GDM1 (cell line): ENCODE measurements at places on chromosomes 6 and 20.

- no peak for DNase-seq
These were observed 60.5 kb upstream of the ANKEF1 start for GRCh38 chr20:9974324-9974723.

- no peak for DNase-seq
These were observed 376.7 kb upstream of the CITED2 start for GRCh38 chr6:139751179-139751578.

DNA sequence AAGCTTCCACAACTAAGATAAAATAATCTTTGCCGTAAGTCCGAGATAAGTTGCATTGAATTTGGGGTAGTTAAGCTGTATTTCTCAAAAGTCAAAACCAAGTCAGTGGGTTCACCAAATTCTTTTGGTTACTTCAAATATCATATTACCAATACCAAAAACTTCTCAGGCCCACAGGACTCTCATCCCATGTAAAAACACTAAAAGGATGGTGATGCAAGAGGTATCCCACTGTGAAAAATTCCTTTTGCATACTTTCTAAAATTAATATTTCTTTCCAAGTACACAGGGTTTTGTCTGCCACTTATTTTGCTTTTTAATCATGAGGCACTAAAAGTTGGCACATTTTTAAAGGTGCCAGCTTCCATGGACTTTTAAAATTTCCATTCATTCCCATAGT lies 151.3 kb downstream of the GJA10 start:
- DNase-seq: no peak

GRCh38 chr6:78397499-78397898 lies 469.9 kb upstream of the IRAK1BP1 start:
- DNase-seq: no peak

GRCh38 chr6:163661272-163661671 lies 246.8 kb downstream of the QKI start:
- no peak for DNase-seq

- DNase-seq: no peak
These were observed 107.6 kb downstream of the VEGFA start for GRCh38 chr6:43877463-43878126.

GRCh38 chr6:46756469-46757213 lies 9.9 kb downstream of the ANKRD66 start:
- DNase-seq: no peak

DNA sequence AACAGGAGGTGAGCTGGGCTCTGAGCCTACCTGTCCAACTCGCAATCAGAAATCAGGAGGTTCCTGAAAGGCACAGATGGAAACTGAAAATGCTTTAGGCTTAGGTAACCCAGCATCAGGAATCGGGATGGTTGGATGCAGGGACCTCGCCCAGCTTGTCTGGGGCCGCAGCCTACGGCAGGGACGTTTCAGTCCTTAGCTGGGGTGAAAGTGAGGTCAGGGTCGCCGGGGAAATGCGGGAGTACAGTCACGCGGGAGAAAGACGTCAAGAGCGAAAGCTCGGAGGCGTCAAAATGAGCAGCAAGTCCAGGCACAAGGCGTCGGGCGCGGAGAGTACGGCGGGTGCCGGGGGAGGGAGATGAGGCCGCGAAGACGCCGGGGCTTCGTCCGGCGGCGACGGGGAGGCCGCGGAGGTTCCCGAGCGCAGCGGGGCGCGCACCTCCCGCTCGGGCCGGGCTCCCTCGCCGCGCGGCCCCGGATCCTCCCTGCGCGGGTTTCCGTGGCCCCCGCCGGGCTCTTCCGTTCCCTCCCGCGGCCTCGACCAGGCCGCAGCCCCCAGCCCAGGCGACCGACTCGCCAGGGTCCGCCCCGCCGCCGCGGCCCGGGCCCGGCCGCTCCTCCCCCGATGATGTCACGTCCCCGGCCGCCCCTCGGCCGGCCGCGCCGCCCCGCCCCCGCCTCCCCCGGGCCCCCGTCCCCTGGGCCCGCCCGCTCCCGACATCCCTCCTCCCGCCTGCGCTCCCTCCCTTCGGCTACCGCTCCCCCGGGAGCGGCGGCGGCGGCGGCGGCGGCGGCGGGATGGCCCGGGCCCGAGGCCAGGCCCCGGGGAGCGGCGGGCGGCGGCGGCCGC lies at the start of gene EBF4:
Gene EBF4 (plus strand): TSS at position 745 of the 850 bp plus-strand sequence. CDS start 866 bp downstream, outside the sequence.
- DNase-seq: no peak

- no peak for DNase-seq
These were observed 47.8 kb upstream of the NT5E start for GRCh38 chr6:85402071-85402470.

- DNase-seq: no peak
These were observed 436.7 kb upstream of the JAG1 start for GRCh38 chr20:11110535-11110934.

GRCh38 chr6:76703786-76704185 lies 631.3 kb upstream of the IMPG1 start:
- DNase-seq: no peak

- no peak for DNase-seq
These were observed 63.8 kb upstream of the FABP7 start for GRCh38 chr6:122715725-122716124.

GRCh38 chr6:91864911-91865310 lies 1278.0 kb upstream of the MAP3K7 start:
- DNase-seq: no peak

- DNase-seq: no peak
These were observed 27.1 kb upstream of the FAM83C start for GRCh38 chr20:35319192-35319870.

DNA sequence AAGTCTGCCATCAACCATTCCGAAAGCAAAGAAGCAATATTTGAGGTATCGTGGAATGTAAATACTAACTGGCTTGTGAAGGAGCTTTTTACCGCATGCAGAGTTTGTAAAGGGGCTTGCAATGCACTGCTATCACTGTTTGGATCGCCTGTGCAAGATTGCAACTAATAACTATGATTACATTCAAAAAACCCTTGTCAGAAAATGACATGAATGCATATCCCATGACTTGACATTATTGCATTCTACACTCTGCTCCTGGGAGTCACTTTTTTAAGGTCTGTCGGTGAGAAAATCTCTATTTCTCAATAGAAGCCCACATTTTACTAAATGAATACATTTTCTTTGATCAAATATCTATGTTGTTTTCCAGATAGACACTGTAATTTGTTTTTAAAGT lies 335.4 kb upstream of the SPTLC3 start:
- no peak for DNase-seq

GRCh38 chr6:1535295-1535694 lies 74.4 kb upstream of the FOXC1 start:
- DNase-seq: no peak

DNA sequence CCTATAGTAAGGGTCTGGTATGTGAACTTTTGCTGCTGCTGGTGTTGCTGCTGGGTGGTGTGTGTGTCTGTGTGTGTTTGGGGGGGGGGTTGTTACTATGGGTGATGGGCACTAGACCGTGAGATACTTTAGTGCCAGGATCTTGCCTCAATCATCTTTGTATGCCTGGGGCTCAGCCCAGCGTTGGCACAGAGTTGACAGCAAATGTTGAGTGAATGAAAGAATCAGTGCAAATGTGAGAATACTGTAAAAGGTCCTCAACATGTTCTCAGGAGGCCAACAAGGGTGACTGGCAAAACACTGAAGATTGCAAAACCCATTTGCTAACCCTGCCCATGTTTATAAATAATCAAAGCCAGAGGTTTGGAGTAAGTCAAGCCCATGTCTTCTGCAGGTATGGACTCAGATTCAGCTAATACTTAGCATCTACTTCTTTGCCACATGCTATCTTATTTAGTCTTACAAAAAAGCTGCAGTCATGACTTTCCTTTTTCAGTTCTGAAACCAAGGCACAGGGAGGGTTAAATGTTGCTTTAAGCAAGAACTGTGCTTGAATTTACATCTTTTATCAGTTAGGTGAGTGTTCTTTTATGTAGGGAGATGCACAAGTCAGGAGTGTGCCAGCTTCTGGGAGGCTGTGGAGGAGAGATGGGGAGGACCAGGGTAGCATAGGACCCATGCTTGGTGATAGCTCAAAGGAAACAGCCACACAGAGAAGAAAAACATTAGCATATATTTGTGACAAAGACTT lies 125.3 kb upstream of the SPACA1 start:
- DNase-seq: no peak

DNA sequence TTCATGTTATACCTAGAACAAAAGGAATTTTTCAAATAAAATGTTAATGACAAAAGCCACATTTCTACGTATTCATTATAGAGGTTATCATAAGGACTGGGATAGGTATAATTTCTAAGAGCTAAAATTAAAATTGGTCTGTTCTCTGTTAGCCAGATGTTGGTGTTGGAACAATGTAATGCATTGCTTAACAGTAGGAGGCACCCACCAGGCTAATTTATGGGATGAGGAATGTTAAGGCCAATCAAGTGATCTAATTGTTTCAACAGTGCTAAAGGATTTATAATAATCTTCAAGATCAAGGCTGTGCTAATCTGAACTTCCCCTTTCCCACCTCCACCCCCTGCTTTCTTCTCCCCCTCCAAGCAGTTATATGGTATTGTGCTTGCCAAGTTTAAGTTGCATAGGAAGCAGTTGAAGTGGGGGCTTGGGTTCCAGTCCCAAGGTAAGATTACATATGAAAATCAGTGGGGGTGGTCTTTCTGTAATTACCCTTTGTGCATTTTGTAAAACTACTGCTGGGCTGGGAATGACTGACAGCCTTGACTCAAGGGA lies 89.2 kb upstream of the BACH2 start:
- no peak for DNase-seq

- no peak for DNase-seq
These were observed 12.5 kb upstream of the RALGAPB start for GRCh38 chr20:38460040-38460623.
